ENCODE measurements at places on chromosomes 5 and 9. TPM values are rescaled to one million over a fixed set of nuclear protein-coding genes. Genes with fewer than 3 reads are reported as not detected.

DNA sequence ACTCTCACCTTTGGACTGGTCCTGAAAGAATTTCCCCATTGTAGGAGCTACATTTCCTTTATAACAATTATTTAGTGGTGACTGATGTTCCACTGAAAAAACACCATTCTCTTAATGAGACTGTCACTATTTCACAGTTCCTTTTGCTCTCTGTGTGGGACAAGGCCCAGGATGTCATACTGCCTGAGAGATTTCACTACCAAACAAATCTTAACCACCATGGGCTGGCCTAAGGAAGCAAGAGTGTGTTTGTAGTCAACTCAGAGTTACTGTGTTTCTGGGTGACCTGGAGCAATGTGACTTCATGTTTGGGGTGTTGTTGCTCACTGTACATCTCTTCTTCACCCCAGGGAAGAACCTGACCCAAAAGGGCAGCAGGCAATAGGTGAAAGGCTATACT is 50.1 kb upstream of the ZNF608 start:
- H3K27ac ChIP-seq, result no peak overlapping the region
- H3K27me3 ChIP-seq, result no peaks in the 10 kb centered on the region
- no peak for DNase-seq

Gene KCTD16
- total RNA-seq, result 0.18 TPM

- H3K27ac ChIP-seq, result no peak overlapping the region
- H3K4me3 ChIP-seq, result no peak overlapping the region
- no peaks in the 10 kb centered on the region for H3K27me3 ChIP-seq
Observed at GRCh38 chr5:25744908-25745307, 1100.1 kb upstream of the CDH10 start.

Gene SLC36A2
- total RNA-seq, result not detected

GRCh38 chr5:36346896-36347690 is 45.4 kb upstream of the RANBP3L start:
- no peaks in the 10 kb centered on the region for H3K4me1 ChIP-seq
- H3K27me3 ChIP-seq, result no peaks in the 10 kb centered on the region
- no peak overlapping the region for H3K27ac ChIP-seq
- DNase-seq, result no peak

Gene PCDHB11
- 2.8 TPM for total RNA-seq

GRCh38 chr9:82101475-82101874 is 112.9 kb downstream of the SPATA31D1 start:
- DNase-seq, result no peak
- H3K27ac ChIP-seq, result no peak overlapping the region
- no peak overlapping the region for H3K4me3 ChIP-seq
- H3K36me3 ChIP-seq, result no peaks in the 10 kb centered on the region
- H3K27me3 ChIP-seq, result no peaks in the 10 kb centered on the region
- no peaks in the 10 kb centered on the region for H3K4me1 ChIP-seq

Gene C9orf153
- total RNA-seq, result not detected

GRCh38 chr5:80355686-80356085 is 35.9 kb downstream of the SPZ1 start:
- no peaks in the 10 kb centered on the region for H3K4me1 ChIP-seq
- H3K4me3 ChIP-seq, result no peak overlapping the region
- no peaks in the 10 kb centered on the region for H3K27me3 ChIP-seq
- no peaks in the 10 kb centered on the region for H3K36me3 ChIP-seq
- no peak overlapping the region for H3K27ac ChIP-seq

DNA sequence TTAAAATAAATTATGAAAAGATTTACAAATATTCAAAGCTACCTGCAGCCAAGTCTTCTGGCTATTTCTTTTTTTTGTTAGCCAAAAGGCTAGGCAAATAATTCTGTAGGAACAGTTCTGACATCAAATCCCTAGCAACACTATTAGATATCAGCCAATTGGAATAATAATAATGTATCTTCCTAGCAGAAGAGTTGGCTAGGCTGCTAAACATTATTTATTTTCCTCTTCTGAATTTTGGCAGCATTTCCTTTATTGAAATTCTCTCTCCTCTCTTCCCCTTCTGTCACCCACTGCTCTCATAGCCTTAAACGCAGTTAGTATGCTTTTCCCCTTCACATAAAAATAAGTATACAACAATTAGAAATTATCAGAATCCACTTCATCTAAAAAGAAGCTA is 42.6 kb downstream of the ZDHHC21 start:
- no peak for DNase-seq
- no peak overlapping the region for H3K27ac ChIP-seq
- no peaks in the 10 kb centered on the region for H3K4me1 ChIP-seq
- no peaks in the 10 kb centered on the region for H3K27me3 ChIP-seq

Gene CA9
- total RNA-seq, result 5.0 TPM

DNA sequence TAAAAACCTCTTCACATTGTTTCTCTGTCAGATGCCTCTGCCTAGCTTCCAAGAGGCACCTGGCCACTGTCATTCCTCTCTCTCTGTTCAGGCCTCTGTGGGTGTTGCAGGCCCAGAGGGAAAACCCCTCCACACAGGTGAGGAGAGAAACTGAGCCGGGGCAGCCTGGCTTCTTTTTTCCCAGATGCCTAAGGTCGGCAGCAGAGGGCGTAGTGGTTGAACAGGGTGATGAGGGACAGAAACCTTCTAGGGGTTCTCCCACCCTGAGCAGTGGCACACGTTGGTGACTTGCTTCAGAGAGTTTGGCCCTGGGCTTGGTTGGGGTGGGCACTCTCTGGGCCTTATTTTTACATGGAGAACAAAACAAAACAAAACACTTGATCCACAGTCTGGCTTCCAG is 12.2 kb downstream of the IL9 start:
- no peaks in the 10 kb centered on the region for H3K4me1 ChIP-seq
- no peak overlapping the region for H3K27ac ChIP-seq
- H3K27me3 ChIP-seq, result no peaks in the 10 kb centered on the region
- no peaks in the 10 kb centered on the region for H3K36me3 ChIP-seq

GRCh38 chr9:137012694-137013570 is 15.1 kb downstream of the ABCA2 start:
- H3K27me3 ChIP-seq, result no peaks in the 10 kb centered on the region
- H3K4me3 ChIP-seq, result no peak overlapping the region
- DNase-seq, result no peak
- H3K4me1 ChIP-seq, result no peaks in the 10 kb centered on the region
- peaks cover 67% of the 10 kb centered on the region for H3K36me3 ChIP-seq
